ENCODE measurements at places on chromosomes 3 and 15.

DNA sequence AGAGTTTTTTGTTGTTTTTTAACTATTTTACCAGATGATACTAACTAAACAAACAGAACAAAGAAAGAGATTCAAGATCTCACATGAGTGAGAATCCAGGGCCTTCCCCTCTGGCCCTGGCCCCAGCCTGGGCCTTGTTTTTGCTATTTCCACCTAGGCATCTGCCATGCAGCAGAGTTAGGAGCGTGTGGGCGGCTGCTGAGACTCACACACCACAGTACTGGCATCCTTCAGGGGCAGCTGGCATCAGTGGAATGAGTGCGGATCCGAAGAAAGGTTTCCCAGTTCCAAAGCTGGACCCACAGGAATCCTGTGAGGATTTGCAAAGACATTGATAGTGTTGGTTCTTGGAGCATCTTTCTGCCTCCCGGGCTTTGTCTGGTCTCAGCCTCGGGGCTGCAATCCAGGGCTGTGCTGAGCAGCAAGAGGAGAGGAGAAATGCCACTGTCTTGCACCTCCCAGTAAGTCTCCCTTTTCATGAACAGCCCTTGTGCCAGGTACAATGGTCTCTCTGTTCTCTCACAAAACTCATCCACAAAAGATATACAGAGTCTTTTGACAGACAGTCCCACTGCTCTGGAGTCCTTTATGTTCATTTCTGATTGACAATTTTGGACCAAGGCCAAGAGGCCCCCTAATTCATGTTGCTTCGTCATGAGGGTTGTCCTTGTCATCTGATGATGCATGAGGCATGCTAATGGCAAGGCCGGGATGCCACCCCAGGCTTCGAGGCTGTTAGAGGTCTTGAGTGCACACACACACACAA lies 46.6 kb downstream of the APH1B start:
- no peak for DNase-seq

DNA sequence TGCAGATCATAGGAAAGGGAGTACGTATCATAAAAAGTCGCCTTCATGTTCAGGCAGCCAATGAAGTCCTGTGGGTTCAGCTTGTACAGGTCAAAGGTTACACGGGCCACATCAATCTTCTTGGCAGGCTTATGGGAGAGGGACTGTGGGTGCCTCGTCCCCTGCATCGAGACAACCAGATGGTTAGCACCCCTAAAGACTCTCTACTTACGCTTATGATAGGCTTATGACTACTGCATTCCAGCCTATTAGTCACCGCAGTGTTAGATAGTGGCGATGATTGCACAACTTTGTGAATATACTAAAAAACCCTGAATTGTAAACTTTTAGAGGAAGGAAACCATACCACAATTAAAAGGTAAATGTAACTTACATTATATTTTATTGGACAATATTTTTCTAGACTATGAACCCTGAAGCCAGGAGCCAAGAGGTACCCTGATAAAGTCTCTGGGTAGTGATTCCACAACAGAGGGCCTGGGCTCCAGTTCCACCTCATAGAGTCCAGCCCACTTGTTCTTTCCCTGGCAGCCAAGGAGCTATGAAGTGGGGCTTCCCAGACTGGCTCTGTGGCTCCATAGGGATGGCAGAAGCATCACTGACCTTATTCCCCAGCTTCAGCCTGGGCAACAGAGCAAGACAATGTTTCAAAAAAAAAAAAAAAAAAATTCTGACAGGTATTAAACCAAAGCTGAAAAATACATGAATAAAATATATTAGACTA lies 2.5 kb upstream of the FANCD2 start:
- no peak for DNase-seq

DNA sequence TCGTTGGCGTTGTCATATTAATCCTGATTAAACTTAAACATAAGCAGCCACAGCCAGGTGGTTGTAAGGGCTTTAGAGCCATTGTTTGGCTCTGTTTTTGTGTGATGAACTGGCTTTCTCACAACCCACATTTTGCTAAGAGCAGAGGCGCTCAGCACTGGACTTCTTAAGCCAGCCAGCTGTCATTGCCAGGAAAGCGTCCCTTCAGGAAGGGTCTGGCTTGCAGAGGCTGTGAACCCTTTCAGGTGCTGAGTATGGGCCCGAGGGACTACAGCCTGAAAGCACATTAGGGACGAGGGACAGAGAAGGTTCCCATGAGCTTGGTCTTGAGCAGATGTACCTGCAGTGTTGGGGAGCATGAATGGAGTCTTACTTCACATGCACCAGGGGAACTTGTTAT lies 112.3 kb downstream of the CHCHD6 start:
- no peak for DNase-seq

DNA sequence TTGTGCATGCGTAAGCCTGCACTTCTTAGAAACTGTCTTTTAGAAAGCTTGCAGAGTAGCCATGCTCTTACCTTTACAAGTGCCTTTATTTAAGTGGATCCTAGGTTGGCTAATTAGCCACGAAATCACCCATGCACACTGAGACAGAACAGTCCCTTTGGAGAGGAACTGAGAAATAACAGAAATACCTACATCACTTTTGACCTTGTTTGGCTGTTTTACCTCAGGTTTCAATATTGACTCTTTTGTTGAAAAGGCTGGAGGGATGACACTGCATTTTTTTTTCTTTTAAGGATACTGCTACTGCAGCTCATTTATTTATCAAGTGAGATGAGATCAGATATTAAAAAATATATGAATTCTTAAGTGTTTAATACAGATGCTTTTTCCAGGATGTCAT lies 155.6 kb upstream of the GOLIM4 start:
- DNase-seq = no peak

DNA sequence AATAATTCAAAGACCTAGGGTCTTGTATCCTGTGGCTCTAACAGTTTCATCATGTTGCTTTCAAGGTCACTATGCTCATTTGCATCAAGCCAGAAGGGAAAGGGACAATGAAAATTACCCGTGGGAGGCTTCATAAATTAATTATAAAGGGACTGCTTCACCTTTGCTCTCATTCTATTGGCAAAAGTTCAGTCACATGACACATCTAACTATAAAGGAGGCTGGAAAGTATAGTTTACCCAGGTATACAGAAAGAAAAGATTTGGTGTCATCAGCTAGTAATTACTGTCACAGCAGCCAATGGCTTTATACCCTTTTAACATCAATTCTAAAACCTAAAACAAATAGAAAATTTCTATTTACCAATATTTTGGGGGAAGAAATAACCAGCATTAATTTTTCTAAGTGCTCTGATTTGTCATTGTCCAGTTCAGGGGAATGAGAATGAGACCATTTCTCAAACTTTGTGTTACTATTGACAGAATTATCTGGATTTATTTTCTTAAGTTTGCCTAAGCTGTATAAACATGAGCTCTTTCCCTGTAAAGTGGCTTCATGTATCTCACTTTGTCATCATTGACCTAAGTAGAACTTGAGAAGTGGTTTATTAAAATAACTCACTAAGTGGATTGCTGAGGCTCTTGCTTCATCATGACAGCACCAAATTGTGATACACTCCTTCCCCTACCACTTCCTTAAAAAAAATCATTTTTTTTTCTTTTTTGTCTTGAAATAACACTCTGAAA lies 257.7 kb upstream of the PEX5L start:
- no peak for DNase-seq

GRCh38 chr15:67093504-67093862 lies 28.1 kb downstream of the SMAD3 start:
- no peak for DNase-seq

DNA sequence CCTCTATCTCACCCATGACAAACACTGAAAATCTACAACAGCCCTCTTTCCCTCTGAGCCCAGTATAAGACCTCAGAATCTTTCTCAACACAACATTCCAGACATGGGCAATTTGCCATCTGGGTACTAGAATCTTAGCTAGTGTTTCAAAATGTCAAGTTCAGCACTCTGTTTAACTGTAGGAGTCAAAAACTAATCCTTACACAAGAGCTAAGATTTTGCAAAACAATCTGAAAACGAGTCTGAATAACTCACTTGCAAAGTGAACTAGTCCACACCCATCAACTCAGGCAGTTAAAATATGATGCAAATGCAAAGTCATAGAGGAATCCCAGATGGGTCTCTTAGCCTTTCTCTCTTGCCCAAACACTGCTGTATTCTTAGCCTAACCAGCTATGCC lies 67.8 kb downstream of the GPR176 start:
- no peak for DNase-seq

GRCh38 chr15:70101459-70102113 lies 3.9 kb upstream of the TLE3 start:
- DNase-seq = no peak

DNA sequence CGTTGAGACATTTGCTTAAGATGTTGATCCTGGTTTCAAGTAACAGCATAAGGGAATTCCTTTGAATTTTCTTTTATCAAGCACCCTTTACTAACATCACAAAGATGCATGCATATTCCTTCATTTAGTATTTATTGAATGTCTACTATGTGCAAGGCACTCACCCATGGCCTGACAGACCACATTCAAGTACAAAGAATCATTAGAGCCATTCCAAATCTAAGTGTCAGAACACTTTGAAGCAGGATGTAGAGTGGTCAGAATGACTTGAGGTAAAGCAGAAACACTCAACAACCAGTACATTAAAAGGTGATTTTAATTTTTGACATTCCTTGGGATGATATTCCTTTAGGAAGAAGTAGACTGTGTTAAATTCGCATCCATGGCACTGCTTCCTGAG lies 6.0 kb upstream of the WDR5B start:
- no peak for DNase-seq

DNA sequence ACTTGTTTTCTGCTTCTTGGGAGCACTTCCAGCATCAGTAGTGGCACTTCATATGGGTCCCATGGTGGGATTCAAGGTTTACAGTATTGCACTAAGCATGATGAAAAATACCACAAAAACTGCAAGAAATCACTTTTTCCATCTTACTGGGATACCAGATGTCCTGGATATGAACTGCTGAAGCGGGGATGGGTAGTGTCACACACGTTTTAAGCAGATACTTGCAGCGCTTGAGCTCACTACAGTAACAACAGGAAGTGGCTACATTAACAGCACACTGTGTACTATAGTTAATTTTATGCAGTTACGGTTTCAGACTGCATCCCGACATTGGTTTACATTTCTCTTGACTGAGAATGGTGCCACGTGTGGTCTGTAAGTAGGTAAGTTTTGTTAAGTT lies 3.5 kb upstream of the ISG20 start:
- DNase-seq = peak; percentile 75

GRCh38 chr3:122789585-122790273 lies 3.9 kb downstream of the HSPBAP1 start:
- no peak for DNase-seq

GRCh38 chr3:12986986-12987385 lies 86.2 kb downstream of the IQSEC1 start:
- no peak for DNase-seq

DNA sequence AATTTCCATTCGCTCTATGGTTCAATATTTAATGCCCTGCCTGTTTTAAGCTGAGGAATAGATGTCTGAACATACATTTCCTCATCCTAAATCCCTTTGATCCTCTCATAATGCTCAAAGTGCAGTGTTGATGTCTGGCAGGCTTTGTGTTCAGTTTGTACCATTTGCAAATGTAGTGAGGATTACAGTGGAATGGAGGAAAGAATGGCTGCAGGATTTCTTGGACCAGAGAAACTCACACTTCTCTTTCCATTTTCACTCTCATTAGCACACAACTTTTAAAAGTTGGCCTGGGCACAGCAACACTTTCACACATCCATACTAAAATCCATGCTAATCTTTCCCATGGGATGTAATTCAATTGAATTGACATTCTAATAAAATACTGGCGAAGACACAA lies 28.6 kb upstream of the THRB start:
- no peak for DNase-seq

DNA sequence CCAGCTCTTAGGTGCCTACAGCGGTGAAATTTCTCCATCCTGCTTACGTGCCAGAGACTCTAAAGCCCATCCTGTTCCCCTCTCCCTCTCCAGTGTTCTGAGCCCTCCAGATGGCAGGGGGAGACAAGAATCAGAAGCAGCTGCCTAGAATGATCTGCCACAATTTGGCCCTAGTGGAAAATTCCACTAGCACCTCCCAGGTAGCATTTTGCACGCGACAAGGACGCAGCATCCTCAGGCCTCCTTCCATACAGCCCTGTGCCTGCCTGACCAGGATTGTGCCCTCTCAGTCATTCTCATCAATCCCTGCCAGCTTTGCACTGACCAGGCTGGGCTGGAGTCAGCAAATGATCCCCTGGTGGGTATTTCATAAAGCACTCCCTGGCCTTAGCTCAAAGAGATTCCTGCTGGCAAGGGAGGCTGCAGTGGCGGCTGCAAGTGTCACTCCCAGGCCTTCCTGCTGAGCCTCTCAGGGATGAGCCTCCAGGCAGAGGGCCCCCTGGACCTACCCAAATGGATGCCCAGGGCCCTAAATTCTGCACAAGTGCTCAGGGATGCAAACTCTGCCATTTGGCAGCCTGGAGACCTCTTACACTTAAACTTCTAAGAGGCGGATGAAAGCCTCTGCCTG lies 130.2 kb upstream of the ATP2B2 start:
- no peak for DNase-seq

DNA sequence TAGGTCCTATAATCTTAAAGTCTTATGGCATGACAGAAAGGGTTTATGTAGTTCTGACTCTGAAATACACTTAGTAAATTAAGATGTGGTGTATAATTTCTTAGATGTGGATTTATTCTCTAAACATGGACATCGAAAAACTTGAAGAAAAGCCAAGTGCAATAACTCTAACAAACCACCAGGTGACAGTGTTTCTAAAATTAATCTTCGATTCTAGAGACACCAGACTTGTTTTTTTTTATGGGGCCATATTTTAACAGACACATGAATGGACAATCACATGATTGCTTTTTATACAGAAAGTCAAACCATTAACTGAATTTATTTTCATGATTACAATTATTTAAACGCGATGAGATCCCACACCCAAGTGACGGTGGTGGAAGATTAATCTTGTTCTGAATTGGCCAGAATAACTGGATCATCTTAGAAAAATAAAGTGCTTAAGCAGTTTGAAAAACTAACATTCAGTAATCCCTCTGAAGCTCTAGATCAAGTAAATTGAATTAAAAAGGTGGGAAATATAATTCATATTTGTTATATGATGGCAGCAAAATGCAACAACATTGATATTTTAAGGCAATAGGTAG lies 305.1 kb downstream of the LSAMP start:
- no peak for DNase-seq

DNA sequence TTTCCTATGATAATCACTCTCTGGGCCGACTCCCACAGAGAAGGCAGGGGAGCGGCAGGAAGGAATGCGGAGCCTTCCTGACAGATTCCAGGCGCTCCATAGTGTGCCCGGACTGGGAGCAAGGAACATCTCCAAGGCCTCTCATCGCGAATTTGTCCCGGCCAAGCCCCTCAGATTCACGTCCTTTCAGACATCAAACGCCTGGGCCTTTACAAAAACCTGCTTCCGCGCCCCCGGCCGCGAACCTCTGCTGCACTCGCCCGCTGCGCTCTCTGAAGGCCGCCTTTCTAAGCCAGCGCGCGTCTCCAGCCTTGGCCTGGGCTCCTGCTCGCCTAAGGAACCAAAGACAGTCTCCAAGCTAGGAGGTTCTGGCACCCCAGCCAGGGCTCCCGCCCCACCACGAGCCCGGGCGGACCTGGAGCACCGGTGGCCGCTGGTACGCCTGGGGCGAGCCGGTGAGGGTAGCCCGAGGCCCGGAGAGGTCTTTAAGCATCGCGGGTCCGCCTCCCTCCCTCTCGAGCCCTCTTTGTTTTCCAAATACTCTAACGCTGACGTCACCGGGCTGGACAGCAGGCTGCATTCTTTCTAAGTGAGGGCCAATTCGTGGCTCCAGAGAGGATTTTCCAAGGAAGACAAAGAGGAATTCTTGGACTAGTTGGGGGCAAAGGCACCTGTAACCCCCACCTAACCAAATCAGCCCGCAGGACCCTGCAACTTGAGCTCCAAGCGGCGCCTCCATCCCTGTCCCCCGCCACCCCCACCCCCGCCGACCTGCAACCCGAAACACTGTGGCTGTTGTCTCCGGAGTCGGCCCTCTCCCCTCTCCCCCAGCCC lies 759 bp downstream of the AMOTL2 start:
- no peak for DNase-seq

All from CD4-positive, alpha-beta T cell treated with Interleukin-21 for 1 hour (primary cell).